COR-L47 (cell line): ENCODE measurements at places on chromosomes 3 and 15.

- DNase-seq, result no peak
Measured at GRCh38 chr3:189944285-189945145, 176.2 kb downstream of the P3H2 start.

- DNase-seq, result no peak
Measured at GRCh38 chr15:80093854-80094418, 34.5 kb downstream of the ZFAND6 start.

DNA sequence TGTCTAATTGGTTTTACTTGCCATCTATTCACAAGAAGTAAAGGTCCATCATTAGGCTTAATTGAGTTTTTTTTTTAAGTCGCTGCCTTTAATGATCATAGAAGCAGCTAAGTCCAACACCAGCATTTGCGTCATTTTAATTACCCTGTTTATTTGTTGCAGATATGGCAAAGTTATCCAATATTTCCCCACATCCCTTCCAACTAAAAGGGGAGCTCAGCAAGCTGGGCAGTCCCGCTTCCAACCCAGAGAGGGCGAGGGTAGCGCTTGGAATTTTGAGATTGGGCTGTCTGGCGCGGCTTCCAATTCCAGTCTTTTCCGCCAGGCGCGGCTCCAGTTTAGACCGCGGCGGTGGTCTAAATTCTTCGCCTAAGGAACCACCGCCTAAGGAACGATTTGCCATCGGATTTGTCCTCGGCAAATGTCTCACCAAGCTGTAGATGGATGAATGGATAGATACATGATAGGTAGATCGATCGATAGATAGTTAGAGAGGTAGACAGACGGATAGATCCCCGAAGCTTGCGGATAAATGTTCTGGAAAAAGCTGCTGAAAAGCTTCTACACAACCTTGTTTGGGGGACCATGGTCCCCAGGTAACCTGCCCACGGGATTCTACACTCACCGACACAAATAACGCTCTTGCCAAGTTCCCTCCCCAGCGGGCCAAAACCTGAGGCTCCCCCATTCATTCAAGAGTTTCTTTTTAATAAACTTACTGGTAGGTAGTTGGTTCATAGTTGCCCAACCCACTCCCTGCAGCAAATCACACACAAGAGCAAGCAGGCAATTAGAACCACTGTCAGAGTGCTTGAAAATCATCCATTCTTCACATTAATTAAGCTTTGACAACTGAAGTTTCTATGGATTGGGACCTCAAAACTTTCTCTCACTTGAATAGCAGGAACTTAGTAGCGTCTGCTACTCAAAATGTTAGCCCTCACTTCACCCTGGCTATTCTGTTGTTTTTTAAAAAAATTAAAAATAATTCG is 49.1 kb downstream of the ZIC4 start:
- no peak for DNase-seq

DNA sequence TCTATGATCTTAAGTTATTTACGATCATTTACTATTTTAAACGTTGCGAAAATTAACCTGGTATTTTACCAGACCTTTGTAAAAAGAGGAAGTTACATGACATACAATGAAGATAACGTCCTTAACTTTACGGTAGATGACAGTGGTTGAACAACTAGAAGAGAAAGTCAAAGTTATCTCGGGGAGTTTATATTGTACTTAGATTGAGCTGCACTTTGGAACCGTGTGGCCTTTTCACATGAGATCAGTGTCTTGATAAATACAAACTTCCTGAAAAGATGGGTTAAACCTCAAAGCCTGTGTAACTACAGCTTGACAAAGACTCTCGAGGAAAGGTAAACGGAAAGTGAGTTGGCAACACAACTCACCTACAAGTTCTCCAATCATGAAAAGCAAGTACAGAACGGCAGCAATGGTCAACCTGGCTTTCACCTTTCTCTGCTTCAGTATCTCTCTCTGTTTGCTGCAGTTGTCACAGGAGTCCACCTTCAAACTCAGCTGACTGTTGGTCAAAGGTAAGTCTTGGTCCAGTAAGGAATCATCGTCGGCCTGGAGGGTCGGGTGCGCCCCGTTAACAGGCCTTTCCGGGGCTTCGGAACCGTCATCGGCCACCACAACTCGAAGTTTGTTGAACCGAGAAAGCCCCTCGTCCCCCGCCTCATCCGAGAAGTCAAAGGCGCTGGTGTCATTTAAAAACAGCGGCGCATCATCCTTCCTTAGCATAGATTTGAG is 793 bp downstream of the SLC30A4 start:
- DNase-seq, result no peak

DNA sequence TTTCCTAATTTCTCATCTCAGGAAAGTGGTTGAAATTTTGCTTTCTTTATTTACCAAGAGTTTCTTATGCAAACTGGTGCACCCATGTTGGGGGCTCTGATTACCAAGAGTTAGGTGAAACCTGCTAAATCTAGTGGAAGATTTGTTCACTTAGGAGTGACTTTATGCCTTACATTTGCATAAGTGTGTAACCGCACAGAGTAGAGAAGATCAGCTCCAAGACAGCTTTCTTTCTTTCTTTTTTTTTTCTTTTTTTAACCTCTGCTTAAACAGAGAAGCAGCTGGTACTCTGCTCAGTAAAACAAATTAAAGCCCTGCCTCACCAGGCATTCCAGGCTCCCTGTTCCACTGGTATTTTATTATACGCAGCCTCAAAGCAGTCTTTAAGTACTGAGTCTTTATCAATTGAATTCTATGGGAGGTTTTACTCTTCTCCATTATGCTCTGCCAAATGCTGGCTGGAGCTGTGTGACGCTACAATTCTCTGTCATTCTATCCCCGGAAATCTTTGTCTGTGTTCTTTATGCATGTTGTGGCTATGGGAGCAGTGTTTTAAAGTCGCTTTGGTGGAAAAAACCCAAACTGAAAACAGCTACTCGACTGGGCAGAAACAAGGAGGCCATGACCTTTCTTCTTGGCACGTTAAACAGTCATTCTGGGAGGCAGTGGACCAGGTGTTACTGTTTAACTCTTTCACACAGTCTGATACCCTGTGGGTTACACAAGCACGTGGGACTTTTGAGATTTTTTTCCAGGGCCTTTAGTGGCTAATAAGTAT is 55.2 kb upstream of the GBE1 start:
- no peak for DNase-seq

- no peak for DNase-seq
Measured at GRCh38 chr3:46116996-46117395, 89.7 kb upstream of the XCR1 start.

DNA sequence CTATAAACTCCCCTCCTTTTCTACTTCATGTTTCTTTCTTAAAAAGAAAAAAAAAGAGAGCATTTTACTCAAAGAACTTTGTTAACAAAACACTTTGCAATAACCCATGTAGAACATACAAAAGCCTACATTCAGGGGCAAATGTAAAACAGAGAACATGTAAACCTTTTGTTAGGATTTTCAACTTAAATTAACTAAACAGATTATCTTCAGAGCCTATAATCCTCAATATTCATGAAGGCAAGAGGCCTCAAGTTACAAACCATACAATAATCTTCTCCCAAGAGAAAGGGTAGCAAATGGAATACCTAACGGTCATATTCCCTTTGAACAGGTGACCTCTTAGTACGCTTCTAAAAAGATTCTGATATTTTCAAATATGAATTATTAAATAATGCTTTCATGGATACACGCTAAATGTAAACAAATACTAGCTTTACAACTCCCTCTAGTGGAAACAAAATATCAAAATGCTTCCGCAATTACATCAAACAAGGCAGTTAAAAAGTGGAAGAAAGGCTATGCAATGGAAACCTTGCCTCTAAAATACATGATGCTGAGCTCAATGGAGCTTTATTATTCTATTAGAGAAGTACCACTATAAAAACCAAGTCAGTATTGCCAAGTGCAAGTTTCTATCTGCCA is 9.9 kb downstream of the CEP152 start:
- peak; percentile 6 for DNase-seq

GRCh38 chr3:69321301-69322157 is 64.4 kb downstream of the FRMD4B start:
- DNase-seq, result no peak

DNA sequence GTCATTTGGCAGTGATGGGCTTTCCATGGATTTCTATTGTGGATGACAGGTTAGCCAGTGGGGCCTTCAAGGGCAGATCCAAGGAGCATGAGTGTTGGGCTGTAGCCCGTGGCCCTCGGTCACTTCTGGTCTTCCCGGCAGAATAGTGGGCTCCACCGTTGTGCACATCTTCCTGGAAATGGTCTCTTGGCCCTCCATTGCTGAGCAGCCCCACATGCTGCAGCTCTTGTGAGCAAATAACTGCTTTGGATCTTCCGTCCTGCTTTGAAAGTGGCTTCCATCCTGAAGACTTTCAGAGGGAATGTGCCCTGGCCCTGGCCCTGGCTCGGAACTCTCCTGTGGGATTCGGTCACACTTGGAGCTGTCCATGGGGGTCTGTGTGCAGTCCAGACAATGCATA is 102.8 kb downstream of the SNRPN start:
- DNase-seq, result no peak

DNA sequence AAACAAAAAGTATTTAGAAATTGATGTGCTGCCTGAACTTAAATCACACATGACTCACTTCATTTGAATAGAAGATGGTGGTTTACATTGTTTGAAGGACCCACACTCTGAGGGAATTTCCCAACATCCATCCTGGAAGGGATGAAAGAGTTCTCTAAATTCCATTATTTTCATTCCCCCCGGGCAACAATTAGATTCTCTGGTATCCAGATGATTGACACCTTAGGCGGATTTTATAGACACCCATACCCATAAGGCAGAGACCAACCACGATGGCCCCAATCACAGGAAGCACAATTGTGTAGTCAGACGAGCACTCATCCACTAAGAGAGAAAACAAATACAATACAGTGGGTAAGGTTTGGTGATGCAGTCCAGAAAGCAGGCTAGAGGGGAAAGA is 24.6 kb upstream of the MCCC1 start:
- DNase-seq, result no peak

GRCh38 chr3:194976874-194977273 is 291.2 kb downstream of the FAM43A start:
- no peak for DNase-seq

DNA sequence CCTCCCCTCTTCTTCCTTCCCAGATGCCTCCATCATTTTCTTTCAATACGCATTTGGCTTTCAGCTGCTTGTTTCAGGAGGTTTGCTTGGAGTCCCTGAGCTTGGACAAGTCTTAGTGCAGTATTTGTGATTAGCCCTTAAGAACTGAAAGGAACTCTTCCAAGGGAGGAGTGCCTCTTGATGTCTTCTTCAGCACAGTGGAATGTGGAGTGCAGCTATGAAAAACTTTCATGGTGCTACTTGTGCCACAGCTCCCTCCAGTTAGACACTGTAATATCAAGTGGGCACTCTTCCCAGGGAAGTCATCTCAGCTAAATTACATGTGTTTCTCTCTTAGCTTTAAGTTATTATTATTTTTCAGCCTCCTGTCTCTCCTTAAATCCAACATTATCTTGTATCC is 173.1 kb downstream of the NECTIN3 start:
- DNase-seq, result no peak

DNA sequence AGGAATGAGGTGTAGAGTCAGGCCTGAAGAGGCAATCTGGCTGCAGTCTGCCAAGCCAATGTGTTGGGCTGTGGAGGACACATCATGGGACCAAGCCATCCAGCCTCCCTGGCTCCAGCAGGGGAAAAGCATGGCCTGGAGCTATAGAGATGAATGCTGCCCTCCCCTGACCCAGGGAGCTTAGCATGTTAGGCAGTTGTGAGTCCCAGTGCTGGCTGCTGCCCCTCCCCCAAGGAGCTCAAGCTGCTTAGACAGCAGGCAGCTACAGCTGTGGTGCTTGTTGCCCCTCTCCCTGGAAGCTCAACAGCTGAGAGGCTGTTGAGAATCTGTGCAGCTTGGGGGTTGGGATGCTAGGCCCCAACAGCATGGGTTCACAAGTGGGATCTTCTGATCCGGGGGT is 85.6 kb upstream of the DNAJC19 start:
- no peak for DNase-seq

DNA sequence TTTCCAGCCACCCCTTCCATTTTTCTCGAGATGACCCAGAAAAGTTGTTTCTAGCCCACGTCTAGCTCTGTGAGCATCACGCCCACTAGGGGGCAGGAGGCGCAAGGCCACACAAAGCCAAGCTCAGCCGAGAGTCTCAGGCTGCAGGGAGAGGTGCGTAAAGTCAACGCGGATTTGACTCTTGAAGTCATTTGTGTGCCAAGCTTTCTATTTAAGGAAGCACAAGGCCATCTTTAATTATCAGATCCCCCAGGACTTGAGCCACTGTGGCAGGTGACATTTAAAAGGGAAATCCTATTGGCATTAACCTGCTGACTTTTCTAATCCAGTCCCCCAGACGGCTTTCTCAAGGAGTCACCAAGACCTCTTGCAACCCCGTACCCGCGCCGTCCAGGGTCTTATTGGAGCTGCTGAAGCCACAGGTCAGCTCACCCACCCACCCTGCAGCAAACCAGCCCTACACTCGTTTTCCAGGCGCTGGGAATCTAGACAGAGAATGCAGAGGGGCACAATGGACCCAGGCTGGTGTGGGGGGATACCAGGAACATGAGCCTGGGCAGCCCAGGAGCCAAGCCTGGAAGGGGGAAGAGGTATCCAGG is 62.1 kb downstream of the CAPN7 start:
- DNase-seq, result peak; percentile 56

GRCh38 chr3:138078096-138078495 is 37.3 kb downstream of the DZIP1L start:
- DNase-seq, result no peak

DNA sequence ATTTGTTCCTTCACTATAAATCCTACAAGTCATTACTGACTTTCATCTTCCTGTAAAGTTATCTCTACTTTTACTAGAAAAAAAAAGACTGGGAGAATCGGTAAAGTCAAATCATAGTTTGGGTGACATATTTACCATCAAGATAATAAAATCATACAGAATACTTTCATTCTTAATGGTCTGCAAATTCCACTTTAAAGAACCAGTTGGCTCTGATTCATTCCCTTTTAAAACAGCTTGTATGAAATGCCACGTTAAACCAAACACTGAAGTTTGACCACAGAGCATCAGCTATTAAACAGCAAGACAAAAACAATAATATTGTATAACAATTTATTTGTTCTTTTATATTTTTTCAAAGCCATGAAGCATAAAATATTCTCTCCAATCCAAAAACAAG is 100.7 kb downstream of the FBN1 start:
- no peak for DNase-seq

DNA sequence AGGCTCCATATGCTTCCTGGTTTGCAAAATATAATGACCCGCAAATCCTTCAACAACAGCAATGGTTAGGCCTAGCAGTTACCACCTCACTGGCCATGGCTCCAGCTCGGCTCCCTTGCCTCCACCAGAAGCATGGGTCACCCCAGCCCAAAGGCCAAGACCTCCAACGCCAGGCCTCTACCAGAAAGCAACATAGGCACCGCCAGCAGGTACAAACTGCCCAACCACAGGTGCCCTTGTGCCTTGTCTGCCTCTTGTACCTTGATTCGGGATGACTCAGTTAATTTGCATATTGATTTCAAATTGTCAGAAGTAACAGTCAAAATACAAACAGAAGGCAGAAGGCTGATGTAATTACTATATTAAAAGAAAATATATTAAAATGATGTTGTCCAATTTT is 124.7 kb downstream of the IL5RA start:
- DNase-seq, result no peak

DNA sequence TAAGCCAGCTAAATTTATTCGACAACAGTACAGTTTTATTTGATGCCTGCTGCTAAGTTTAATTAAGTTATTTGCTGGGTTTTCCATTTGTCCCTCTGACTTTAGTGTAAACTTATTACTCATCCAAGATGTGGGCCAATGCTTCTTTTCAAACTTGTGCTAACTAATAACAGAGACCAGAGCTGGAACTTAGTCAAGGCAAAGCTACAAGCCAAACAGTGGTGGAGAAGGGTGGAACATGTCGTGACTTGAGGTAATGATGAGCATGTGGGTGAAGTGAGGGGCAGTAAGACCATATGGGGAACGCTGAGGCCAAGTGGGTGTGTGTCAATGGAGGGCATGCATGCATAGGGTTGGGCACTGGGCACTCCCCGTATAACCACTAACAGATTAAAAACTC is 63.9 kb downstream of the NMD3 start:
- no peak for DNase-seq
